Endothelial cell of umbilical vein (primary cell): ENCODE measurements at places on chromosomes 3 and 15.
A peak's percentile ranks its signal among the peaks of the same experiment; 100 is the strongest.

DNA sequence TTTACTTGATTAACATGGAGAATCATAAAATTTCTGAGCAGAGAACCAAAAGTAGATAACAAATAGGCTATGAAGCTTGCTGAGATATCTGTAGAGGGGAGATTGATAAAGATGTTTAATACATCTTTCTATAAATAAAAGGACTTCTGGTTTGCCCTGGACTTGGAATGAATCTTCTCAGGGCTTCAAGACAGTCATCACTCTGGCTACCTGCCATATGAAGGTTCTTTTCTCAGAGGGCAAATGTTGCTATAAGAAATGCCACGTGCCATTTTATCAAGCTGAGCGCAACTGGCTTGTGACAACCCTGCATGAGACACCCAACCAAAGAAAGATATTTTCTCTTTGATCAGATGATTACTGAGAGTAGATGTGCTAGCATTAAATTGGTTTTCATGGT, 192.5 kb downstream of the WNT5A start:
- DNase-seq: no peak

DNA sequence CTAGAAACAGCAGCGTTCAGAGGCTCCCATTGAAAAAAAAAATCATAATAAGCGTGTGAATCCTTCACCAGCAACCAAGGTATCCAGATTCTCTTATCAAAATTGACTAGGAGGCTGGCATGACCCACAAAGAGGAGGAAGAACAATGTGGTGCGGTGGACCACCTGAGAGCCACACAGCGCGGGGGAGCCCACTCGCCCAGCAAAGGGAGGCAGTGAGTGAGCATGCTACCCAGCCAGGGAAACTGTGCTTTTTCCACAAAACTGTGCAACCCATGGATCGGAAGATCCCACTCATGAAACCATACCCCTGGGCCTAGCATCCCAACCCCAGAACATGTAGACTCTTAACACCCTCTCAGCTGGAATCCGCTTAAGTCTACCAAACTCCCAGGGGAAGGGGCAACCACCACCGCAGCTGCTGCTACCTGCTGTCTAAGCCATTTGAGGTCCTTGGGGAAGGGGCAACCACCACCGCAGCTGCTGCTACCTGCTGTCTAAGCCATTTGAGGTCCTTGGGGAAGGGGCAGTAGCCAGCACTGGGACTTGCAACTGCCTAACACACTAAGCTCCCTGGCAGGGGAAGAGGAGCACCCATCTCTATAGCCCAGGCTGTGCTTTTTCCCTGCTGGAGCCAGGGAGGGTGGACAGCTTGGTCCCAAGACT, 102.8 kb upstream of the CLDN18 start:
- no peak for DNase-seq

GRCh38 chr3:188468662-188469061, 314.7 kb downstream of the LPP start:
- no peak for DNase-seq

DNA sequence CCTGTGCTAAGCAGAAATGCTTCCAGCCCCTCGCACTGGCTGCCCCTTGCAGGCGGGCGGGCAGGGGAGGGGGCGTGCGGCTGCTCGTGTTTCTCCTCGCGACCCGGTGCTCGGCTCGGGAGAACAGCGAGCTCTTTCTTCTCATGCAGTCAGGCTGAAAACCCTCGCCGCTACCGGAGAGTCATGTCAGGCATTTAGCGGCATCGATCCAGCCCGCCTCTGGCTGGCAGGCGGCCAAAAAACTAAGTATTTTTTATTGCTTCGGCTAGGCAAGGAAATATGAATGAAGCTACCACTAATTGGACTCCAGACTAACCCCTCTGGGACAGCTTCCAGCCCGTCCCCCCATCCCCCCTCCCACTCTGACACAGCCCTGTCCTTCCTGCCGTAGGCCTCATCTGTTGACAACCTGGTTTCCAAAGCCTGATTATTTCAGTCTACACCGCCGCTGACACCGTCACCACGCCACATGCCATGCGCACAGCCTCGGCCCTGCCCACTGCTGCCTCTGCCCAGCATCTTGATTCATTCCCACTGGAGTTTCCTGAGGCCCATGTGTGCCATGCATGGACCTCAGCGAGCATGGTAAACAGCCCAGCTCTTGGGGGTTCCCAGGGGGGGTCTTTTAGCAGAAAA, 35.3 kb downstream of the TLE3 start:
- DNase-seq: peak; percentile 60
